ENCODE measurements at places on chromosomes 6 and 20. TPM values are rescaled to one million over a fixed set of nuclear protein-coding genes. Genes with fewer than 3 reads are reported as not detected.
A peak's percentile ranks its signal among the peaks of the same experiment; 100 is the strongest.

DNA sequence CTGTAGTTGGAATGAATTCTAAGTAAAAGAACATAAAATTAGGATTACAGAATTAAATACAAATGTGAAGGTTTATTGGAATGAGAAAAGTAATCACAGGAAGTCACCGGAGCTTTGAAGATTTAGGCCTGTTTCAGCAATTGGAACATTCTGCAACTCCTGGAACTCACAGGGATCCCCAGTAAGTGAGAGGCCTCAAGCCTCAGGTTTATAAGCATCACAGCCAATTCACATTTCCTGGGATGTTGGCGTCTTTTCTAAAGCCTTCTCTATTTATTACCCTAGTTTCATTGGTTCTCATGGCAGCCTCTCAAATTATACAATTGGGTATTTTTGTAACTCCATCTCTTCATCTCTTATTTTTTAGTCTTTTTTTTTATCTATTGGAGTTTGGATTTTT lies 90.4 kb upstream of the HIVEP1 start:
- DNase-seq, result no peak

DNA sequence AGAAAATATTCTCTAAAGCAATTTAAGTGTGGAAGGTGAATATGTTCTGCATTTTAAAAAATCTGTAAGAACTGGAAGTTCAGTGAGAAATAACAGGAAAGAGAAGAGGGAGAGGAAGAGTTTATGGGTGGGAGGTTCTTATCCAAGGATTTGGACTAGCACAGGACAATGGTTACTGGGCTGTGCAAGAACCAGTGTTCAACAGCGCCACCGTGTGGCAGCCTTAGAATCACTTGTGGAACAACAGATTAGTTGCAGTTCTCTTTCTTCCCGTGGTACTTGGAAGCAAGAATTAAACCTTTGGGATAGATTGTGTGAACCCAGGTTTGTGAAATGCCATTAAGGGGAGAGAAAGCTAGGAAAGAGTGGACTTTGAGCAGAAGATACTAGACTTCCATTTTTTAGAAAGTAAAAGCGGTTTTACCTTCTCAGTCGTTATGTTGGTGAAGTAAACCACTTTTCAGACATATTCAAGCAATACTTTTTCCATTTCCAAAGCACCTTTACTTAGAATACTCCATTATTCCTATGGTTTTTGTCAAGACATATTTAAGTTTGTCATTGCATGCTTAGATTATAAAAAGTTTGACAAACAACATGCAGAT lies 436.7 kb downstream of the RNF144B start:
- peak; percentile 24 for DNase-seq

The VSTM2L gene
- not detected for total RNA-seq

- no peak for DNase-seq
These were observed 127.8 kb upstream of the FOXA2 start for GRCh38 chr20:22711971-22712755.

DNA sequence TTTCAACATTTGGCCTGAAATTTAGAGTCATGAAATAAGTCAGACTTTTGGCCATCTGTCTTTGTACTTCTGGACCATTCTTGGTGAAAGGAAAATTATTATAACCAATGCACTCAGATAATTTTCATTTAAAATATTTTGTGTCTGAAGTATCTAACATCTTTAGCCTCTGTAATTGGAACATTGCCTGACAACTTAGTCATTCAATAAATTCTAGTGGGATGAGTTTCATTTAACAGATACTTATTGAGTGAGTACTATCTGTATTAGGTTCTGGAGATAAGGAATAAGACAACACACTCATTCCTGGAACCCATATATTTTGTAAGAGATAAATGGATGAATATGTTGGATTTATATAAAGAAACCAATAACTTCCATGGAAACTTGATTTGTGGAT lies 536.0 kb downstream of the BCKDHB start:
- no peak for DNase-seq

Measured in natural killer cell (primary cell).